HepG2 (cell line): ENCODE measurements at places on chromosomes 3 and 15.

DNA sequence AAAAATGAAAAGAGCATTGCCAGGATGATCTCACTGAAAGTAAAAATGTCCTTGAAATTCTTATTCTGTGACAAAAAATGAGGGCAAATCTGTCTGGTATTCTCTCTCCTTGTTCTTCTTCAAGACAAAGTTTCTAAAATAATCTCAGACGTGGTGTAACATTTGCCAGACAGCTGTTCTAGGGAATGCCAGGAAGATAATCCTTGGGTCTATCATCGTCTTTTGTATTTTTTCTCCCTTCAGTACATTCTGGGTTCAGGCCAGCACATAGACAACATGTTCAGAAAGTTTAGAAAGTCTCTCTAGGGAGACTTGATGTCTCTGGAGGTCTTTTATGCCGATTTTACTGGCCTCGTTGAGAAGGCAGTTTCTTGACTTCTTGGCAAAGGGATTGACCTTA lies 121.2 kb upstream of the HES1 start:
- no peak for DNase-seq

DNA sequence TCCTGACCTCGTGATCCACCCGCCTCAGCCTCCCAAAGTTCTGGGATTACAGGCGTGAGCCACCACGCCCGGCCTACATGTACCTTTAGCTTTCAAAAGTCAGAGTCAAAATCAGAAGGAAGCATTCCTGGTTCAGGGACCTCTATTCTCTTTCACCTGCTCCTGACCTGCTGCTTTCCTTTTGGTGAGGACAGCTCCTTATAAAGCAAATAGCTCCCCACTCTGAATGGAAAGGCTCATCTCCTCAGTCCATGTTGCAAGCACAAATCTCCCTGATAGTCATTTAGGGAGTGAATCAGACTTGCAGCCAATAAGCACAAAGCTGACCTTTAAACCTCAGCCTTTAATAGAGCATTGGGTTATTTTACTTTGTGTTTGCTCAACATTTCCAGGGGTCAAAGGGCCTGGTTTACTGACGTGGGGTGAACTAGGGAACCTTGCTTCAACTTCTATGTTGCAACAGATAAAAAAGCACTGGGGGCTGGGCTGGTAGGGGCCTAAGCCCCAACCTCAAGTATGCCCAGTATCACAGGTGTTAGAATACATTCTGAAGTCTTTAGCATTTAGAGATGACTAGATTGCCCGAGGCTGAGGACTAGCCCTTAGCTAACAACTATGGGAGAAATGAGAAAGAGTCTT lies 43.1 kb downstream of the THRB start:
- DNase-seq: peak; percentile 99

DNA sequence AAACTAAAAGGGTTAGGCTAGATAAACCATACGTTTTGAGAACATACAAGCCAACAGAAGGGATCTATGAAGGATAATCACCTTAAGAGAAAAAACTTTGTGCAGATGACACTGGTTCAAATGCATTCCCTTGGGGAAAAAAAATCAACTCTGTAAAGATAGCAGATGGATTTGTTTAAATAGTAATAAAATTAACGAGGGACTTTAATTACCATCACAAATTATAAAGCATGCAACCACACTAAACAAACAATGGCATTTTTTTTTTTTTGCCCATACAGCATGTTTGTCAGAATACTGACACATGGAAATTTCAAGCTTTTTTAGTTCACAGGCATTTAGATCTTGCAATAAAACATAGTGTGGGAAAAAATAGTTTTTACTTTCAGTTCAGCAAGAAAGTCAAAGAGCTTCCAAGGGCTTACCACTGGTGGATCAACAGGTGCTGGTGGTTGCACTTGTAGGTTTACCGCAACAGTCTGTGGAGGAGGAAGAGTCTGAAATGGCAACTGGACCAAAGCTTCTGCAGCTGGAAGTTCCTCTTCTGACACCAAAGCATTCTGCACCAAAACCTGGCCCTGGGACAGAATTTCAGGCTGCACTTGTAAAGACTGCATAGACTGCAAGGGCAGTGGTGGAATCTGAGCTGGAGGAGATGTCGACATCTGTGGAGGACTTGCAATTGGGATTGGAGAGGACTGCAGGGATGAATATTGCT lies 53.1 kb downstream of the PHC3 start:
- DNase-seq: no peak

GRCh38 chr3:84962415-84962814 lies 3.6 kb downstream of the CADM2 start:
- no peak for DNase-seq

GRCh38 chr15:84648539-84648938 lies 5.5 kb downstream of the WDR73 start:
- no peak for DNase-seq

GRCh38 chr15:36831904-36832287 lies 252.5 kb downstream of the CDIN1 start:
- no peak for DNase-seq

GRCh38 chr3:45976191-45977091 lies 19.2 kb downstream of the FYCO1 start:
- DNase-seq: no peak

GRCh38 chr3:88123526-88123925 lies 26.2 kb upstream of the C3orf38 start:
- no peak for DNase-seq

DNA sequence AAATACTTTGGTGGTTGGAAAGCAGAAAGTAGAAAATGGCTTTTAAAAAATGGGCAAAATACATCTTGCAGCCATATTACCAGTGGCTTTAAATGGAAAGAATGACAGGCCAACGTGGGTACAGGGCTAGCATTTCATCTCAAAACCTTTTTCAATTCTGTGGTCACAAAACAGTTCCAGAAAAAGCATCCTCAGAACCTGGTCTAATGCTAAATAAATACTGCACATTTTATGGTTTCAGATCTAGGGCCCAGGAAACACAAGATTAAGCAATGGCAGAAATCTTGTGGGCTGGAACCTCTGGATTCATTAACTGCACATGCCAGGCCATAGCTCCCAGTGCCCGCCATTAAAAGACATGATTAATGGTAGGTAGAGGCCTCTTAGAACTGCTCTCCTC lies 470.2 kb upstream of the RASGRP1 start:
- DNase-seq: no peak

DNA sequence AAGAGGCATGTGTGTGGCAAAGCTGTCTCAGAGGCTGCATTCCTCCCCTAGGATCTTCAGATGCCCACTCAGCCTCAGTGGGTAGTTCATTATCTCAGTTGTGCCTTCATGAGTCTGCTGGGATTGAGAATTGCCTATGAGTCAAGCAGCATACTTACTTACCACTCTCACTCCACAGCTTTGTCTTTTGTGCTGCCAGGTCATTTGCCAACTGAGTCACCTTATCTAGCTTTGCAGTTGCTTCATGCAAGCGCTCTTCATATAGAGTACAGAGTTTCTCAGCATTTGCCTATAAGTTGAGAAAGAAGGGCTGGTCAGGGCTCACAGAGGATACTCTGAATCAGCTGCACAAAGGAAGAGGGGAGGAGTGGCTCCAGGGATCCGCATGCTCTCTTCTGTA lies 89.5 kb downstream of the MYH15 start:
- no peak for DNase-seq

DNA sequence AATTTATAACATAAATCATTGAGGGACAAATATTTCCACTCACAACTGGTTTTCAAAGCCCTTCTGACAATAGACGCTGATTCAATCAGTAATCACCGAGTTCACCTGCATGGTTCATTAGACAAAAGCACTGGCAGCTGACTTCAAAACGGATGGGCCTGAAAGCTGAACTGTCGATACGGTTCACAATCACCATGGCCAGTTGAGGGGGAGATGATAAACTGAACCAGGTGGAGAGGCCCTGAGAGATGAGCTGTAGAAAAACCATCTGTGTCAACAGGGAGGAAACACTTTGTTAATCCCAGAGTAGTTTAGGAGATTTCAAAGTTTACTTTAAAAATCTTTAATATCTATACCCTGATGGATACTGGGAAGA lies 75.0 kb downstream of the PEX5L start:
- DNase-seq: no peak

DNA sequence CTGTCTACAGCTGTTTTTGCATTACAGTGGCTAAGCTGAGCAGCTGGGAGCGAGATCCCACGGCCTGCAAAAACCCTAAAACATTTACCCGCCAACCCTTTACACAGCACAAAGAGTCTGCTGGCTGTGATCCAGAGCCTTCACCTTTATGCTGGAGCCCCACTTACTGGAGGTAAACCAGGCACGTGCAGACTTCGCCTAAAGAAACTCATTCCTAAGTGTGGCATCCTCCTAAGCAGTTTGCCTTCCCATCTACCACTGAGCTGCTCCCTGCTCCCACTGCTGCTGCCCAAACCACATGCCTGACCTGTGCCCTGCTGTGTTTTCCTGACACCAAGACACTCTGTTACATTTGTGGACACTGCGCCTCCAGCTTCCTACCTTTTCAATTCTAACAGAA lies 53.0 kb downstream of the CHSY1 start:
- DNase-seq: no peak

- DNase-seq: no peak
Measured at GRCh38 chr3:122464659-122465058, 48.8 kb upstream of the WDR5B start.

GRCh38 chr3:107221856-107222255 lies 155.4 kb upstream of the CCDC54 start:
- DNase-seq: no peak

GRCh38 chr3:77553240-77553639 lies 513.3 kb downstream of the ROBO2 start:
- DNase-seq: no peak

- no peak for DNase-seq
Measured at GRCh38 chr15:34837246-34838016, 42.1 kb upstream of the ACTC1 start.

- no peak for DNase-seq
Measured at GRCh38 chr15:65634356-65634755, 12.6 kb downstream of the SLC24A1 start.

DNA sequence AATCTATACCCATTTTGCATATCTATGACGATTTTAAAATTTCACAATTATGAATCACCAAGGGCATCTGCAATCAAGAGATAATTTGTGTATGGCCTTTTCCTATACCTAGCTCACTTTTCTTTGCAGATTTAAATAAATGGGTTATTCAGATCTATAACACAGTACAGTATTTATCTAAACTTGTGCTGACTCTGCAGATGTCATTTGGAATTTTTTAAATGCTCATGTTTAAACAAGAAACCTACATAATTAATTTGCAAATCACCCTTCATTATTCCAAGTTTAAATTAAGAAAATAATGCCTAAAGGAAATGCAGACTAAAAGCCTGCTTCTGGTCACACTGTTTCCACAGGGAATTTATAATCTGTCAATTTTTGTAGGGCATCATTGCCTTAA lies 284.2 kb downstream of the SI start:
- no peak for DNase-seq

DNA sequence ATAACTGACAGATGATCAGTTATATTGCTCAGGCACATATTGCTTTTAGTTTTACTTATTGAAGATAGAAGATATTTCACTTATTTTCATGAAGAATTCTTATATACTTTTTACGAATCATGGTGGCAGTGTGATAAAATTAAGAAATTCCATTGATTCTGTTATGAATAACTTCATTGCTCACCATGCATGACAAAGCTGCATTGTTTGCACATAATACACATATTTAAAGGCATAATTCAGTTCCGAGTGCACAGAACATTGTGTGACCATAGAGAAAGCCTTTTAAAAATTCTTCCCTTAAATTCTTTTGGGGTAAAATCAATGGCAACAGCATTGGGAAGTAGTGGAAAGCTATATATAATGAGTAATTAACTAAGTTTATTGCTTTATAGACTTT lies 82.5 kb upstream of the NAALADL2 start:
- no peak for DNase-seq

DNA sequence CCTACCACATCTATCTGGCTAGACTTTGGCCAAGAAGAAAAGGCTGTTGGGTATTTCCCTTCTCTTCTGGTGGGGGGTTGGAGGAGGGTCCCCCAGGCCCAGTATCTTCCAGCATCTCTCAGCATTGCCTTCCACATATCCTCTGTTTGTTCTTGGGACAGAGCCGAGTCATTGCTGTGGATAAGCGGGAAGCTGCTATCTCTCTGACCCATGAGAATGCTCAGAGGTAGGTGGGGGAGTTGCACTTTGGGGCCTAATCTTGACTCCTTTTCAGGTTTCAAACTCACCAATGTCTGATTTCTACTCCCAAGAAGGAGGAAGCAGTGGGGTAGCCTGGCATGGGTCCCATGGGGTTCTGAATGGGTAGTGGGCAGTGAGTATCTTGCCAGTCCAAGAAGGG lies 8.0 kb downstream of the HEMK1 start:
- DNase-seq: no peak

DNA sequence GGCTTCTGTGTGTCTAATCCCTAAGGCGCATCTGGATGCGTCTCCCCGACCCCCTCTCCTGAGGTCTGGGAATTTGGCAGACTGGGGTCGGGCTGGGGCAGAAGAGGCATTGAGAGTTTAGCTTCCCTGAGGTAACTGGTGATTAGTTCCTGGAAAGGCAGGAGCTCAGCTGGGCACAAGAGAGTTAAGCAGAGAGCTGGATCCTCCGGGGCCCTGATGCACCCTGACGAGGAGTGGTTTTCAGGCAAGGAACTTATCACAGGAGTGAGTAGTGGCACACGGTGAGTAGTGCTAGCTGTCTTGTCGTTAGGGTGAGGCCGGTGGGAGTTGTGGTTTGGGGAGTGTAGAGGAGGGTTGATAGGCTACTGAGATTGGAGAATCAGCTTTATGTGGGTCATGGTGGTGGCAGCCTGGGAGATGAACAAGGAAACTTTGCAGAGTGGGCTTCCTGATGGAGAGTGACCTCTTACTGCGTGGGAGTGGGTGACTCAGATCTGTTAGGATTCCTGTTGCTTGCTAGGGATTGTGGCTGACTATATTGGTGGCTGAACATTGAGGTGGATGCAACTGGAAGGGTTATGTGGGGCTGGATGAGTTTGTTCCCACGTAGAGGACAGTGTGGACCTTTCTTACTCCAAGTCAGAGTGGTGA lies 897 bp downstream of the RAD54L2 start:
- no peak for DNase-seq

- no peak for DNase-seq
Measured at GRCh38 chr3:94564247-94564646, 501.4 kb downstream of the NSUN3 start.

- DNase-seq: no peak
Measured at GRCh38 chr3:30502051-30502741, 104.2 kb upstream of the TGFBR2 start.

GRCh38 chr15:79314811-79315210 lies 3.9 kb downstream of the TMED3 start:
- no peak for DNase-seq

DNA sequence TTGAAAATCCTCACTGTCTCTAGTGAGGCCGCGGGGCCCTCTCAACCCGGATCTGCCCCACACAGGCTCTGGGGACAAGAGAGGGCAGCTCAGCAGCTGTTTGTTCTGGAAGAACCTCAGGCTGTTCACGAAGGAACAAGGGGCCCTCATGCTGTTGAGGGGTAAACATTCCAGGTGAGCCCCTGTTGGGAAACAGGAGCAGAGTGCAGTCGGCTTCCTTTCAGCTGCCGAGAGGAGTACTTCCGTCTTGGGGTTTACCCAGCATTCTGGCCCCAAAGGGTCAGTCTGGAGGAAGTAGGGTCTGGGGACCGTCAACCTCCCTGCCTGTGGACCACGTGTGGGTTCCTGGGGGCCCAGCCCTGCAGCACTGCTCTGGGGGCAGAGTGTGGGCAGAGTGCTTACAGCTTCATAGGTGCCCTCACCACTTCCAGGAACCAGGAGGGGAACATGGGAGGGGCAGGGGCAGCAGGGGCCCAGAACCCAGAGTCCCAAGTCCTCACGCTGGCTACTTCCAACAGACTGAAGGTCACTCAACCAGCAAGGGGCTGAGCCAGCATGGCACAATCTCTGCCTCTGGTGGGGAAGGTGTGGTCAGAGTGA lies 49.2 kb upstream of the CTSH start:
- DNase-seq: peak; percentile 97
